ENCODE measurements at places on chromosomes 2 and 18. TPM values are rescaled to one million over a fixed set of nuclear protein-coding genes. Genes with fewer than 3 reads are reported as not detected.

CFAP221 gene
- total RNA-seq = not detected

TRABD2A gene
- 20.0 TPM for total RNA-seq

DNA sequence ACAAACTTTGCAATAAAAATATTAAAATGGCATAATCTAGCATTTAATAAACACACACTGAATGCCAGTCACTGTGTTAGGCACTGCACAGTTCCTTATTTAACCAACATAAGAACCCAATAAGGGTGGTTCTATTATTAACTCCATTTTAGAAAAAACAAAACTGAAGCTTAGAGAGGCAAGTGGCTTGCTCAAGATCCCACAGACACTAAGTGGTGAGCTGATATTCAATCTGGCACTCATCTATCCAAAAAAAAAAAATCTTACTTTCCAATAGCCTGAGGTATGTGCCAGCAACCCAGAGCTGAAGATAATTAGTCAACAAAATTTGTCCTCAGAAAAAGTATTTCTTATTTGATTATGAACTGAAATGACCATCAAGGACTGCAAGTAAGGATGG is 799 bp downstream of the CYTIP start:
- peaks cover 41% of the 10 kb centered on the region for H3K4me1 ChIP-seq
- H3K27ac ChIP-seq = no peak overlapping the region
- no peak for DNase-seq
- peak overlapping the region; percentile 1 for H3K4me3 ChIP-seq
- no peaks in the 10 kb centered on the region for H3K36me3 ChIP-seq

DNA sequence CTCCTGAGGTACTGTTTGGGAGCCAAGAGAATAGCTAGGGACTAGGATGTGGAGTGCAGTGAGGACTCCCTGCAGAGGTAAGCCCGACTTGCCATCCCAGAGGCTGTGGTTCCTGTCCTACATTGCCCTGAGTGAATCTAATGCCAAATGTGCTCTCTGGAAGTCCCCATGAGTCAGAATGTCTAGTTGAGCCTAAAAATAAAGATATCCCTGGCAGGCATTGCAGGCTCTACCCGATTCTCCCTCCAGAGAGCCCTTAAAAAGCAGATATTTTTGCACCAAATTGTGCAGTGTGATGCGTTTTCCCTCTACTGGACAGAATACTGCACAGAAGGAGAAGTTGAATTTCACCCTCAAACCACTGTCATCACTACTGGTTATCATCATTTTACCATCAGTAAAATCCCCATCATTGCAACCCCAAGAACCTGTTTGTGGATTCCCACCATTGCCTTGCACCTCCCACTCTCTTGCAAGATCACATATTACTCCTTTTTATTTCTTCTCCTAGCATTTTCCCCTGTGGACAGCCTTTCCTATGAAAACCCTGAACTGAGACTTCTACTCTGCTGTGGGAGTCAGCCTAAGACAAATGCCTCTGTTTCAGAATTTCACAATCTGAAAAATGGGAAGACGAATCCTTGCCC is 98.0 kb downstream of the MARCHF4 start:
- no peak overlapping the region for H3K4me3 ChIP-seq
- H3K4me1 ChIP-seq = no peaks in the 10 kb centered on the region
- peaks cover 16% of the 10 kb centered on the region for H3K36me3 ChIP-seq
- peaks cover 55% of the 10 kb centered on the region for H3K27me3 ChIP-seq
- peak; percentile 30 for DNase-seq

DNA sequence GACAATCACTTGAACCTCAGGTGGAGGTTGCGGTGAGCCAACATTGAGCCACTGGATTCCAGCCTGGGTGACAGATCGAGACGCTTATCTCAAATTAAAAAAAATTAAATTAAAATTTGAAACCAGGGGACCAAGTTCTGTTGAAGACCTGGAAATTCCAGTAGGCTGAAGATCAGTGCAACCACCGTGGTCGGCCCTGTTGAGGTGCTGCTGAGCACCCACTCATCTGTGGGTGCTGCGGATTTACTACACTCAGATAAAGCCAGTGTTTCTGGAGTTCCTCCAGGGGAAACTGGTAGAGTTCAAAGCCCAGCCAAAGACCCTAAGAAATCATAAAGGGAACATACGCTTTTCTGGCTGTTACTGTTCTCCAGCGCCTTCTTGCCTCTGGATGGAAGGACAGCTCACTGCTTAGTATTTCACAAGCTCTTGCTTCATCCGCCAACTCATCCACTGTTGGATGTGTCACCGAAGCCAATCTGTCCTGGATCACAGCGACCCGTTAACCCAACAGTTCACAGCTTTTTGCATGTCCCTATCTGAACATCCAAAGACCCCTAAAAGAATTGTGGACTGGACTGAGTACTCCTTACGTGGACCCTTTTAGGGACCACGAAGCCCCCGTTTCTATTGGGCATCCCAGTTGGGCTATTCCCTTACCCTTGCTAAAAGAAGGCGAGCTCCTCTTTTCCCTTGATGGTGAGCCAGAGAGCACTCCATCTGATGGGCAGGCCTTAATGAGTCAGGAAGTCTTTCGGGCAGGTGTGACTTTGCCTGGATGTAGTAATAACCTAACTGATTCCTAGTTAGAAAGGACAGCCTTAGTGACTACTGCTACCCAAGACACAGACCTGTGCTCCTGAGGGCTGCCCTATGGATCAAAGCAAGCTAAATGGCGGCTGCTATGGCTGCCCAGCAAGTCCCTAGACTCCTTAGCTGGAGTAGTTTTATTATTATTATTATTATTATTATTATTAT is 6.0 kb upstream of the ALPP start:
- H3K4me1 ChIP-seq = peaks cover 6% of the 10 kb centered on the region
- no peaks in the 10 kb centered on the region for H3K36me3 ChIP-seq
- DNase-seq = peak; percentile 81
- H3K27me3 ChIP-seq = no peaks in the 10 kb centered on the region
- no peak overlapping the region for H3K4me3 ChIP-seq
- H3K27ac ChIP-seq = no peak overlapping the region

- no peak for DNase-seq
- no peak overlapping the region for H3K4me3 ChIP-seq
- H3K27ac ChIP-seq = no peak overlapping the region
- no peaks in the 10 kb centered on the region for H3K27me3 ChIP-seq
- peaks cover 50% of the 10 kb centered on the region for H3K36me3 ChIP-seq
Measured at GRCh38 chr2:85606116-85606455, 3.6 kb upstream of the TMEM150A start.

Data from MCF 10A (cell line).